ENCODE measurements at places on chromosomes 2 and 18. TPM values are rescaled to one million over a fixed set of nuclear protein-coding genes. Genes with fewer than 3 reads are reported as not detected.

AQP12A gene
- total RNA-seq = not detected

GALNT5 gene
- 2.5 TPM for total RNA-seq

PLEKHH2 gene
- 2.3 TPM for total RNA-seq

SPC25 gene
- total RNA-seq = 18.7 TPM

CCDC74B gene
- 6.1 TPM for total RNA-seq

TEX44 gene
- total RNA-seq = not detected

CBLN2 gene
- 0.06 TPM for total RNA-seq

CFLAR gene
- 118 TPM for total RNA-seq
